Activated CD4-positive, alpha-beta T cell treated with anti-CD3 and anti-CD28 coated beads, Interleukin-2, amount 10 ng/mL, durations not matched to agents 24 days and 14 days (primary cell): ENCODE measurements at places on chromosomes 7 and 10. TPM values are rescaled to one million over a fixed set of nuclear protein-coding genes. Genes with fewer than 3 reads are reported as not detected.

DNA sequence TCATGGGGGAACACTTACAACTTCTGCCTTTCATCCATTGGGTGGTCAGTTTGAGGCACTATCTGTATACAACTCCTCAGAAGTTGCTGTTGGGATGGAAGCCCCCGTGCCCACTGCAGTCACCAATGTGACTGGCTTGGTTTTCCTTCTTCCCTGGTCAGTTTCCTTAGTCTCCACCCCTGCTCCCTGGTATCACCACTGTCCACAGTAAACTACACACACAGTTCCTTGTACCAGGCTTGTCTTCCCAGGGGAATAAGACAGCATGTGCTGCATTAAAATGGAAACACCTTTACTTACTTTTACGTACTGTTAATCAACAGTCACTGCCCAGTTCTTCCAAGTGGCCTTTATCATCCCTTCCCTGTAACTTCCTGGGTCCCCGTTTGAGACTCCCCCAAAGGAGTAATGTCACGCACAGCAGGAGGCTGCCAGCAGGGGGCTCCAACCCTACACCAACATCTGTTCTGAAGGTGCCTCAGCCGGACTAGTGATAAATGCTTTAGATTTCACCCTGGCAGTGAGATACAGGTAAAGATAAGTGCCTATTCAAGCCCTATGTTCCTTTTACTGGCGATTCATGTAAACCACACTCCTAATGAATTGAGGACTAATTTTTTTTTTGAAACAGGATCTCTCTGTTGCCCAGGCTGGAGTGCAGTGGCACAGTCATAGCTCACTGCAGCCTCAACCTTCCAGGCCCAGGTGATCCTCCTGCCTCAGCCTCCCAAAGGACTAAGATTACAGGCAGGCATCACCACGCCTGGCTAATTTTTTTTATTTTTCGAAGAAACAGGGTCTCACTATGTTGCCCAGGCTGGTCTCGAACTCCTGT, 45.3 kb upstream of the PIK3AP1 start:
- peak; percentile 89 for DNase-seq

DNA sequence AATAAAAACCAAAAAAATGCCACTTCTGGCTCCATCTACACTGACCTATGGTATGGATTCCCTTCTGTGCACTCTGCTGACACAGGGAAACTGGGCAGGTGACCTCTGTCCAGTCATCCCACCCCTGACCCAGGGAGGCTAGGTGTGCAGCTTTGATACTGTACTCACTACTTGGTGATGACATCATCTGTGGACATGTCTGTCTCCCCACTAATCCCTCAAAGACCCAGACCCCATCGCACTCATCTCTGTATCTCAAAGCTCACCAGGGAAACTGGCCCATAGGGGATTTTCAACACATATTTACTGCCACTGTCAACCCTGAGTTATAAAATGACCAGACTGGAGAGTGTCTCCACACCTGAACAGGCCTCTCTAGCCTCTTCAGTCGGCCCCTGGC, 10.6 kb downstream of the SGMS1 start:
- DNase-seq, result no peak

DNA sequence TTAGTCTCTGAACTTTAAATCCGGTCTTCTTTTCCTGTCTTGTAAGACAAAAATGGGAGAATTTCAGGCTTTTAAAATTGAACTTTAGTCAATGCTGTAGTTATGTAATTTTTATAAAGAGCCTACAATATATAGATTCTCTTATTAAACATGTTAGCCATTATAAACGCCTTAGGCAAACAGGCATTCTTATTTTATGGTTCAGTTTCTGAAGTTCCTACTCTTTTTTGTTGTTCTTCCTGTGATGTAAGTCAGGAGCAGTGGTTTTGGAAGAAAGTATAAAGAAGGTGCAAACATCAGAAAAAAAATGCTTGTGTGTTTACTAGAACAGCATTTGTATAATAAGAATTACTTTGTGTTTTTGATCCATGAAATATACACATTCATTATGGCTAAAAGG, 41.6 kb downstream of the BICC1 start:
- DNase-seq, result no peak

DNA sequence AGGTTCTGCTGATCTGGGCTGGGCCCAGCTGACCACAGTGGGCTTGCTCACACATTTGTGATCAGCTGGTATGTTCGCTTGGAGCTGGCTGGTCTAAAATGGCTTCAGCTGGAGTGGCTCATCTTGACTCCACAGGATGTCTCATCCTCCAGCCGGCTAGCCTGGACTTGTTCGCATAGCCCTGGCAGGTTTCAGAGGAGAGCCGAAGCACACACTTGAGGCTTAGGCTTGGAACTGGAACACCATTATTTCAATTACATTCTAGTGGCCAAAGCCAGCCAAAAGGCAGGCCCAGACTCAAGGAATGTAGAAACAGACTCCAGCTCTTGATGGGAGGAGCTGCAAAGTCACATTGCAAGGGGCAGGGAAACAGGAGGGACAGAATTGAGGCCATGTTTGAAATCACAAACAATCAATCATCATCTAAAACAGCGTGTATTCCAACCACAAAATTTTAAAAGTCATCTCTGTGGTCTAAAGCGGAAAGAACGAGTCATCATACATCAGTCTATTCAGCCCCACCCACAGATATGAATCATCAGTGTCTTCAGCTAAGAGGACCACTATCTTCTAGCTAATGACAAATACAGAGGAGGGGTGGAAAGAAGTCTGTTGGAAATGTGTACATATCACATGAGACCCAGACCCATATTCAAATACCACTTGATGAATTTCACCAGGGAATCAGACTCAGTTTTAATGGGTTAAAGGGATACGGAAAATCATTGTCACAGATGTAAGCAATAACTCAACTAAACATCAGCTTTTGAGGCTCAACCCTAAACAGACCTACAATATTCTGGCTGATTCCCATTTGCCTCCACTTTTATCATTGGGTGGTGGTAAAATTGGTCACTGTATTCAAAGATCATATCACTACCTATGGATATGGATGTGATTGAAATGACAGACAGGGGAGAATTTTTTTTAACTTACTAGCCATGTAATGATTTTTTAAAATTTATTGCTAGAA, 139.0 kb upstream of the MKLN1 start:
- peak; percentile 89 for DNase-seq

- no peak for DNase-seq
Observed at GRCh38 chr7:24434972-24435371, 138.3 kb upstream of the PALS2 start.

DNA sequence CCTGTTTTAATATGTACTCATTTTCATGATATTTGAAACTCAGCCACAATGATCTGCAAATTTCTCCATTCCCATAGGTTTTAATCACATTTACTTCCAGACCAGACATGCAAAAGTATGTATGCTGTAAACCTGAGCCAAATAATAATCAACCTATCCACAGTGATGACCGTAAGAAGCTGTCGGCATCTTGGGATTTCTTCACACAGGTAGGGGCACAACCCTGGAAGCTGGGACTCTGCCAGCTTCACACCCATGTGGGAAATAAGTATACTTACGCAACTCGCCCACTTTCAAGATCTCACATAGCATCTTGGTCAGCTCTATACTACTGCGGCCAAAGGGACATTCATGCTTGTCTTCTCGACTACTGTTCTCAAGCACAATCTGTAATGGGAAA, 352.3 kb downstream of the ELMO1 start:
- DNase-seq, result no peak

- DNase-seq, result no peak
Observed at GRCh38 chr7:47482013-47482875, 99.7 kb downstream of the TNS3 start.

- peak; percentile 64 for DNase-seq
Observed at GRCh38 chr7:117124591-117125220, 171.4 kb downstream of the ST7 start.

GRCh38 chr7:13197501-13197900, 510.1 kb downstream of the ARL4A start:
- DNase-seq, result no peak

The OR6B1 gene
- total RNA-seq, result not detected in 2 replicates

GRCh38 chr10:125035588-125036295, 93.8 kb downstream of the ZRANB1 start:
- no peak for DNase-seq

The PDZD7 gene
- total RNA-seq, result 0.38 and 0.93 TPM in 2 replicates

DNA sequence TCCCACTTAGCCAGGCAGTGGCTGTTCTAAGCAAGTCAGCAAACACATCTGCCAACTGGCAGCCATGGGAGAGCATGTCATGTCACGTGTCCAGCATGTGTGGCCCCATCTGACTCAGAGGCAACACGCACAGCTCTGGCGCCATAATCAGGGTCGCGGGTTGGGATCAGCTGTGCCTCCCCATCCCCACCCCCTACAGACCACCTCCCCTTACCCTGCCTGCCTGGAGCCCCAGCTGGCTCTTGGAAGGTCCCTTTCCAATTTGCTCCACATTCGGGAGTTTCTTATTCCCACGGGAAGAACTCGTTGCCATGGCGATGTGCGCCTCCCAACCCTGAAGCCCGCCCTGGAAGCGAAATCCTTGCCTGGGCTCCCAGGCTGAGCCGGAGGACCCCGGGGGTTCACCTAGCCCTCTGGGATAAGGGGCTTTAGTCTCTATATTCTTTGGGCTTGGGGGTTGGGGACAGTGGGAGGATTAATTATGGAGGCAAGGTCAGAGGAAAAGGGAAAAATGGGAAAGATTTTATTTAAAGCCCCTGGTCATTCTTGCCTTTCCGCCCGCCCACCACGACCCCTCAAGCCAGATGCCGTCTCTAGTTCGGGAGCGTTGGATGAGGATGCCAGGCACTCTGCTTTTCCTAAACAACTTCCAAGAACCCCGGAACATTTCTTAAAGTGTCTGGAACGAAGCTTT, 283.7 kb downstream of the ZEB1 start:
- DNase-seq, result no peak

- DNase-seq, result no peak
Observed at GRCh38 chr10:132364594-132364970, 32.4 kb upstream of the PWWP2B start.
